ENCODE measurements at places on chromosomes 4 and X.

DNA sequence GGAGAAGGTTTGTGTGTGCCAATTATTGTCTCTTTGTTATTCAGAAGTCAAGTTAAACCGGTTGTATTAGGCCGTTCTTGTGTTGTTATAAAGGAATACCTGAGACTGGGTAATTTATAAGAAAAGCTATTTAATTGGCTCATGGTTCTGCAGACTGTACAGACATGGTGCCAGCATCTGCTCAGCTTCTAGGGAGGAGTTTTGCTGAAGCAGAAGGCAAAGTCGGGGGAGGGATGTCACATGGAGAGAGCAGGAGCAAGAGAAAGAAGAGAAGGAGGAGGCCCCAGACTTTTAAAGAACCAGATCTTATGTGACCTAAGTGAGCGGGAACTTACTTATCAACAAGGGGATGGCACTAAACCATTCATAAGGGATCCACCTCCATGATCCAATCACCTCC, 349.3 kb upstream of the PCDH18 start:
- no peak for DNase-seq

DNA sequence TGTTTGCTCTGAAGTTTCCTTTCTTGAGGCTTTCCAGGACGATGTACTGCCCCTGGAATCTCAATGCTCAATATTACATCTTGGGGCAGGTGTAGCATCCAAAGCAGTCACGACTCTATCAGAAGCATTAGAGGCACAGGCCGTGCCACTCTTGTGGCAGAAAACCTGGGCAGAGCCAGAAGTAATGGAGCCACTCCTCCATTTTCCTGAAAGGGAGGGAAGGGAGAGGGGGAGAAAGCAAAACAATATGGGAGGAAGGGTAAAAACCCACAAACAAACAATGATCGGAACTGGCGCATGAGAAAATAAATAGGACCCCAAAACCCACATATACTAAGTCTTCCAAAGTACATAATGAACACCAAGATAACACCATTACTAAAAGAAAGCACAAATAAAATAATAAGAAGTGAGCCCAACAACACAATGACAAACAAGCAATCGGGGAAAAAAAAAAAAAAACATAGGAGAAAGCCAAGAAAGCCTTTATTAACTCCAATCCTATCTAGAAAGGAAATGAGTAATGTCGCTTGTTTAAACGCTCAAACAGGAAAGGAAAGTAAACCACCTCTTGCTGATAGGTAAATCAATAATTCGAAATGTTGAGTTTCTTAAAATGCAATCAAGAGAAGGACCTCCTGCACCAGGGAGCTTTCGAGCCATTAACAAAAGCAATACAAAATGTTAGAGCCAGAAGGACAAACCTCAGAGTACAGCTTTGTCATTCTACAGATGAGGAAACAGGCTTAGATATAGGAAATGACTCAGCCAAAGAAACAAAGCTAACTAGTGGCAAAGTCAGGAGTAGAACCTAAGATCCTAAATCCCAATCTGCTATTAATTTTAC, 117.4 kb downstream of the ATRX start:
- no peak for DNase-seq

GRCh38 chrX:48827654-48827968, 1.3 kb downstream of the ERAS start:
- DNase-seq: no peak

DNA sequence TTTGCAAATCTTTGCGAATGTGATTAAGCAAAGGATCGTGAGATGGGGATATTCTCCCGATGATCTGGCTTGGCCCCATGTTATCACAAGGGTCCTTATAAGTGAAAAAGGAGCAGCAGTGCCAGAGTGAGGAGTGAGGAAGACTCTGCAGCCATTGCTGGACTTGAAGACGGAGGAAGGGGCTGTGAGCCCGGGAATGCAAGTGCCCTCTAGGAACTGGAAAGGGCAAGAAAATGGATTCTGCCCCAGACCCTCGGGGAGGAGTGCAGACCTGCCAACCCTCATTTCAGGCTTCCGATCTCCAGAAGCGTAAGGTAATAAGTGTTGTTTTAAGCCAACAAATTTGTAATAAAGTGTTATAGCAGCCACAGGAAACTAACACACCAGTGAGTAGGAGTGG, 76.3 kb downstream of the EVC start:
- DNase-seq: no peak

DNA sequence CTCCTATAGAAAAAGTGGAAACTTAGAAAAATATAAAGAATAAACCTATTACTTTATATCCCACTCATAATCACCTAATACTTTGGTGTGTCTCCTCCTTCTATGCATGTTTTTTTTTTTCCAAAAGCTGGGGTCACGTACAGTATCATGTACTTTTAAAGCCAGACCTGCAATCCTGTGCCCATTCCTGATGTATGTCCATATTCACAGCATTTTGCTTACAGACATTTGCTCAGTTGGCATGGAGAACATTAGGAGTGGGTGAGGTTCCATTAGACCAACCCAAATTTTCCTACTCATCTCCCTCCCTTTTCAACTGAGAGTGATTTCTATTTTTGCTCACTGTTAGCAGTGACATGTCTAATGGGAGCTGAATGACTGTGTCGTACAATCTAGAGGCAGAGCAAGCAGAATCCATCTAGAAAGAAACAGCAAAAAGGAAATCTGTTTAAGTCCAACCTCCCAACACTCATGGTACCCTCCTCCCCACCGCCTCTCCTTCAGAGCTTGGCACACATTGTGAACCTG, 195.6 kb upstream of the KLF3 start:
- no peak for DNase-seq

- no peak for DNase-seq
Measured at GRCh38 chr4:137609718-137610430, 77.6 kb upstream of the PCDH18 start.

DNA sequence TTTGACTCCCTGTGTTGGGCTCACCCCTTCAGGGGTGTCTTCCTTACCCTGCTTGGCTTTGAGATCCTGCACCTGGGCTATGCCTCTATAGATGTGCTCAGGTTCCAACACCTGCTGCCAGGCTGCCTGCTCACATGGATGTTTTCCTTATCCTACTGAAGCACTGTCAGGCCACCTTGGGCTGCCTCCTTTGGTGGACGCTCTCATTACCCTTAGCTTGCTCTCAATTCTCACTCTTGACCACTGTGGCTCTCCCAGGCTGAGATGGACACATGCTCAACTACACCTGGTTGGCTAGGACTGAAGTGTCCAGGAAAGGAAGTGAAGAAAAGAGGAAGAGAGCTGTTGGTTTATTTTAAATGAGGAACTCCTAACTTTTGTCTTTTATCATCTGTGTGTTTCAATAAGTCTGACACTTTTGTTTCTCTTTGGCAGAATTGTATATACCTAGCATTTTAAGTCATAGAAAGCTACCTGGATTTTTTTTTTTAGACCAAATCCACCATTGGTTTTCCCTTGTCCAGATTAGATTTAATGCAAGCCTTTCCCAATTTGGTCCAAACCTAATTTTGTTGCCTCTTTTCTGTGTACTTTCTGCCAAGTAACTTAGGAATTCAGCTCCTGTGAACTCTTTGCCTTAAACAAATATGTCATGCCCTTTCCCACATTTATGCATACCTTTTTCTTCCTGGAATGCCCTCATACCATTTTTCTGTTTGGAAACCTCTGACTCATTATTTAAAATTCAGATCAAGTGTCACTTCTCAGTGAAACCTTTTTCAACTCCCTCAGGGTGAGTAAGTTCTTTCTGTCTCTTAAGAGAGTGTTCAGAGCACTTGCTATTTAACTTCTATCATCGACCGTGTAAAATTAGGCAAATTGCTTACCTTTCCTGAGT, 175.8 kb downstream of the GC start:
- no peak for DNase-seq

GRCh38 chr4:60757986-60758680, 442.0 kb upstream of the ADGRL3 start:
- no peak for DNase-seq

- DNase-seq: no peak
Measured at GRCh38 chr4:82437285-82438005, 7.1 kb downstream of the ENOPH1 start.

- DNase-seq: no peak
Measured at GRCh38 chr4:102543030-102543928, 42.1 kb downstream of the NFKB1 start.

- no peak for DNase-seq
Measured at GRCh38 chr4:56698329-56698728, 17.2 kb upstream of the HOPX start.

DNA sequence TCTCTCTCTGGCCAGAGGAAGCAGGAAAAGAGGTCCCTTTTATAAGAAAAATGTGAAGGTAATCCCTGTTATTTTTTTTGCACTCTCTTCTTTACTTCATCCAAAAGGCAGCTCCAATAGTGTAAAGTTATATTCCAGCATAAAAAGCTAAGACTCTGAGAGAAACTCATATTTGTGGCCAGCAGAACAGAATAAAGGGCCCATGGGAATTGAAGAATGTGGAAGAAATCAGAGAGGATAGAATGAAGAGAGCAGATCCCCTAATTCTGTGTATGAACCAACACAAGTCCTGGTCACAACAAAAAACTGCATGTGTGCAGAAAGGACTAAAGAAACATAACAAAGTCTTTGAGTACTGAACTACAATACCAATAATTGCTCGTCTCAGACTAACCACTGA, 22.3 kb downstream of the RPS6KA6 start:
- DNase-seq: no peak

DNA sequence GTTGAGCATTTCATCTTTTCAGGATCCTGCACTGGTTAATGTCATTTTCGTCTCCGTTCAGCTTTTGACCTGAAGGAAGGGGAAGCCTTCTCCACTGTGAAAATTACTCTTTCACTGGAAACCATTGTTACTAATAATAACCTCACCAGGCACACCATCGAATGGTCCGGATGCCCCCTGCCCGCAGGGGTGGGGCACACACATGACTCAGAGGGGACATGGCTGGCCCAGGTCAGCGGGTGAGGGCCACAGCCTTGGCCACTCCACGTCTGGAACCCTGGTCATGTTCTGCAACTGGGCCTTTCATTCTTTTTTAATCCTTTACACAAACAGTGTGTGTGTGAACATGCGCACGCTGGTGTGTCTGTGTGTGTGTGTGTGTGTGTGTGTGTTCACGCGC, 191.8 kb downstream of the BCOR start:
- DNase-seq: no peak

DNA sequence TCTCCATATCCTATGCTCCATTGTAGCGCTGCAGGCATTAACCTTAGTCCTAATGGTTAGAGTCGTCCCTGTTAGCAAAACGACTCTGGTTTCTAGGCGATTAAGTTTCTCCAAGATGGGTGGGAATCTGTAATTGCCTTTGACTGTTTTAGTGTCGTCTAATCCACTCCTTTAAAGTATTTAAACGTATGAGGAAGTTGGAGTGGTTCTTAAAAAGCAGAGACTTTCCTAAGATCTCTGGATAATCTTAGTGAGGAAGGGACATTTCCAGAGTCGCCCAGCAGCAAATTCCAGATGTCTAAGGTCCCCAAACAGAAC, 285 bp downstream of the MRPS18C start:
- no peak for DNase-seq

- no peak for DNase-seq
Measured at GRCh38 chr4:181219783-181220416, 1023.3 kb upstream of the TENM3 start.

DNA sequence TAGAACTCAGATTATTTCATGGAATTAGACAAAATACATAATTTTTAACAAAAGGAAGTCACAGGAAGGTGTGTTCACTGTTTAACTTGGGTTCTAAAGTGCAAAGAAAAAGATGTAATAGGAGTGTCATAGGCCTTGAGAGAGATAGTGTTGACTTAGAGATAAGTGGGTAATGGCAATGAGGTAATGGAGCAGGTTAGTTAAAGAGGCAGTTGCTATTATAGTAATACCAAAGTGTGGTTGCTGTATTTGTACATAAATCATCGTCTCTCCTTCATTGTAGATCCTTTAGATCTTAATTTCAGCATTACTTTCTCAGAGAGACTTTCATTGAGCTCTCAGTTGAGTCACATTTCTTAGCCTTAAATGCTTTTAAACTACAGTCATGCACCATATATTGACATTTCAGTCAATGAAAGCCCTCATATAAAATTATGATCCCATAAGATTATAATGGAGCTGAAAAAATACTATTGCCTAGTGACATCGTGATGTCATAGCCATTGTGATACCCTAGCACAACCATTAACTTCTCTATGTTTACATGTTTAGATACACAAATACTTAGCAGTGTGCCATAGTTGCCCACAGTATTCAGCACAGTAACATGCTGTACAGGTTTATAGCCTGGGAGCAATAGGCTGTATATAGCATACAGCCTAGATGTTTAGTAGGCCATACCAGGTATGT, 245.4 kb downstream of the ADGRL3 start:
- no peak for DNase-seq

All from stimulated activated CD8-positive, alpha-beta memory T cell treated with anti-CD3 and anti-CD28 coated beads, Interleukin-4, amount 100 ng/mL, for 24 hours (primary cell).